ENCODE measurements at places on chromosomes 6 and 20.

DNA sequence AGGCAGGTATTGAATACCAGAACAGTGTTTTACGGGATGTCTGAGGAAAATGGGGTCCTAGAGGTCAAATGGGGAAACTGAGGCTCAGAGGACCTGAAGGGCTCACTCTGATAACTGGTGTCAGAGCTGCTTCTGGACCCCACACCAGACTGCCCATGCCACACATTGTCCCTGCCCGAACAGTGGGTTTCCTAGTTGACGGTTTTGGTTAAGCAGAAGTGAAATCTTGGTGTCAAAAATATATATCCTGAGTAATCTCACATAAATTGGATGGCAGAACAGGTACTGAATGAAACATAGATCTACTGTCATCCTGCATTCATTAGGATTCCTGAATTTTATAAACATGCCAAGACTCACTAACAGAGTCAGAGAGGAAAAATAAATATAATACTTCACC is 16.3 kb downstream of the NOX3 start:
- no peak for DNase-seq

- DNase-seq = no peak
Observed at GRCh38 chr6:17998003-17998402, 10.6 kb upstream of the KIF13A start.

DNA sequence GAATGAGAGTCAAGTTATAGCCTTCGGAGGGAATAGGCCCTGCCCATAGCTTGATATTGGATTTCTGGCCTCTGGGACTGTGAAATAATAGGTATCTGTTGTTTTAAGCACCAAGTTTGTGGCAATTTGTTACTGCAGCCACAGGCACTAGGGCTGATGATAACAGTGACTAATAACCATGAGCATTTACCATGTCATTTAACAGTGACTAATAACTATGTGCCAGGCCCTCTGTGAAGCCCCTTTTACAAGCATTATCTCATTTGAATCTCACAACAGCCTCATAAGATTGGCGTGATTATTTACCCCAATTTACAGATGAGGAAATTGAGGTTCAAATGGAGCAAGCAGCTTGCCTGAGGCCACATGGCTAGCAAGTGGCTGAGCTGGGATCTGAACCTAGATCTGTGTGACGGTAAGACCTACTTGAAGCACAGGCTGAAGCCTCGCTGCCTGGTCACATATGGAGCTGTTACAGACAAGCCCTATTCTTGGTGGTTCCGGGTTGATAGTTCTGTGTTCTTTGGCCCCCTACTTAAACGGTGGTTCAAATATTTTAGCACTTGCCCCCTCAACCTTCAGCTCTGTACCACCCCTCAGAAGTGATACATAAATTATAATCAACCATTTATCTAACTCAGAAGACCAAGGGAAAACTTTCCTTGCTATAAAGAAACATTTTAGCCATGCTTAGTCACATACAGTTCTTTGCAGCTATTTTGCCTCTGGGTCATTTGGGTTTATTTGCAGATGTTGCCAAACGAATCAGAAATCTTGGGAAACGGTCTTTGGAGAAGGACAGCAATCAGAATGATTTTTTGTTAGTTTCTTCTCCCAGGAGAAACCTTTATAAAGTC is 98.3 kb downstream of the ELOVL5 start:
- no peak for DNase-seq

DNA sequence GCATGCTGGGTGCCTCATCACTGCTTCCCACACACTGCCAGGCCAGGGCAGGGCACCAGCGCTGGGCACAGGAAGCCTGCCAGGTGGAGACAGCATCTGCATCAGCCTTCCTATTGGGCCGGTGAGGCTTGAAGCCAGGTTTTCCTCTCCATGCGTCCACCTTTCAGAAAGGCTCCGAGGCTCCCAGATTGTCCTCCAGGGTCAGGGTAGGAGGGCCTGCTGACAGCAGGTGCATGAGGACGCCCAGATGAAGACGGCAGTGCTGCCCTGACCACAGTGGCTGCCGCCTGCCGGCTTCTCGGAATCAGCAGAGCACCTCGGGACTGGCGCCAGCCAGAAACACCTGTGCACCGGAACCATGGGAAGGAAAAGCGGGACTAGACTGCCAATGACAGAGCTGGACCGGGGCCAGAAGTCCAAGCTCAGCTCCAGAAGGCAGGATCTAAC is 170.5 kb upstream of the CST7 start:
- DNase-seq = no peak

GRCh38 chr20:62736407-62737071 is 27.9 kb downstream of the NTSR1 start:
- DNase-seq = no peak

- no peak for DNase-seq
Observed at GRCh38 chr6:49543087-49543858, 7.2 kb upstream of the C6orf141 start.

DNA sequence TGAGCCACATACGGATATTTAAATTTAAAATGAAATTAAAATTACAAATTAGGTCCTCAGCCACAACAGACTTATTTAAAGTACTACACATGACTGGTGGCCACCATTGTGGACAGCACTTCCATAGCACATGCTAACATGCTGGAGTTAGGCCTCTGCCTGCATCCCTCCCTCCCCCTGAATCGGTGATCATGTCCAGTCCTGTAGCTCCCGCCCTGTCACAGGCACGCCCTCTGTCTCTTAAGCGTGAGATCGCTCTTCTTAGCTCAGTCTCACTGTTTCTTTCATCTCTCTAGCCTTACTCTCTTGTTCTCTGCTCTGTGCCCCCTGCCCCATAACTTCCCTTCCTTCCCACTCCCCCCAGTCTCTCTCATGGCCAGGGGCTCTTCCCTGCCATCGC is 28.9 kb downstream of the ELMO2 start:
- DNase-seq = no peak

DNA sequence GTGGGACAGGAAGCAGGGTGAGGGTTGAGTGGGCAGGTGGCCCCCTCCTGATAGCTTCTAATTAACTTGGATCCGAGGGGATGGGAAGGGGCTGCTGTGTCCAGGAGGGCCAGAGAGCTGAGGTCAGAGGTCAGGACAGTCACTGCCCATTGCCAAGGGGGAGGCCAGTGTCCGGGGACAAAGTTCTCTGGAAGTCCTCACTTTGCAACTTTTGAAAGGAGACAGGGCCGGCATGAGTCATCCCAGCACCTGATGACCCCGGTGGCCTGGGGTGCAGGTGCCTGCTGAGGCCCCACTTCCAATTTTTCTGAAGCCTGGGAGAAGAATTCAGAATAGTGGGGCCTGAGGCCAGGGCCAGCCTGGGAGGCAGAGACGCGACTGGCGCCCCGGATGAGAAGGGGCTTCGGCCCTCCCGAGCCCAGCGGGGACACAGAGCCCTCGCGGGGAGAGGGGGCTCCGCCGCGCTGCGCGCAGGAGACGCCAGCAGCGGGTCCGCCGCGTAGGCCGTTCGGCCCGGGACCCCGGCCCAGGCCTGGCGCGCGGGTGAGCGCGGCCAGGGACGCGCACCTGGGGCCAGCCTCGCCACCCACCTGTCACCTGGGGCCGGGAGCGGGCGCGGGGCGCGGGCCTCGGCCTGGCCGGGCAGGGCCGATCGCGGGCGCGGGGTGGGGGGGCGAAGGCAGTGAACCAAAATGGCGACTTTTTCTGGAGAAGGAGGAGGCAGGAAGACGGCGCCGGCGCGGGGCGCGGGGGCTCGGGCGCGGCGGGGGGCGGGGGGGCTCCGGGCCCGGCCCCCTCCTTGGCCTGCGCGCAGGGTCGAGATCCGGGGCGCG is 586 bp downstream of the ZNF512B start:
- DNase-seq = no peak

GRCh38 chr6:71908162-71908765 is 21.9 kb downstream of the RIMS1 start:
- DNase-seq = no peak

DNA sequence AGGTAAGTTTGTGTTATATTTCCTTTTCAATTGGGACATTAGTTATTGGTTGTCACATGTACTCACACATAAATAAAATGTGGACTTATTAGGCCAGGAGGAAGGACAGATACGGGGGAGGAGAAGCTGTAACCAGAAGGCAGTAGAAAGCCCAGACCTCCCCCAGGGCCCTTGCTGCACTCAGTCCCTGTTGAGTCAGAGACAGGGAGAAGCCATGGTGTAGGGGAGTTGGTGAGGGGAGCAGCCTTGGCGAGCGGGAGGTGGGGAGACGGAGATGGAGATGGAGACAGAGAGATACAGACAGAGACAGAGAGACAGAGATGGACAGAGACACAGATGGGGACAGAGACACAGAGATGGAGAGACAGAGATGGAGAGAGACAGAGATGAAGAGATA is 263.2 kb downstream of the DLL1 start:
- no peak for DNase-seq

GRCh38 chr20:61556673-61557072 is 304.6 kb downstream of the CDH4 start:
- no peak for DNase-seq

DNA sequence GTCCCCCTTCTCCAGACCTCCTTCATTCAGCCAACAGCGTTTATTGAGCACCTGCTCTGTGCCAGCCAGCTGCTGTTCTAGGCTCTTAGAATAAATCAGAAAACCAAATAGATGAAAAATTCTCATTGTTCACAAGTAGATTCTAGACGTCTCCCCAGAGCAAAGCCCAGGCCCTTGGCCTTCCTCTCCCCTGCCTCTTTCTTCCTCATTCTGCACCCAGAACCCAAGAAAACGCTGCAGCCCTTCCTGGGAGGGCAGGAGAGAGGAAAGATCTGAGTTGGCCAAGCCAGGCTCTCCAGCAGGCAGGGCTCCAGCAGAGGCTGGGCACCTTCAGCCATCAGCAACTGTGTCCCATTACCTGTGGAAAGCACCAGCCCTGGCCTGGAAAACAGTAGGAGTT is 12.0 kb upstream of the BPI start:
- DNase-seq = no peak

DNA sequence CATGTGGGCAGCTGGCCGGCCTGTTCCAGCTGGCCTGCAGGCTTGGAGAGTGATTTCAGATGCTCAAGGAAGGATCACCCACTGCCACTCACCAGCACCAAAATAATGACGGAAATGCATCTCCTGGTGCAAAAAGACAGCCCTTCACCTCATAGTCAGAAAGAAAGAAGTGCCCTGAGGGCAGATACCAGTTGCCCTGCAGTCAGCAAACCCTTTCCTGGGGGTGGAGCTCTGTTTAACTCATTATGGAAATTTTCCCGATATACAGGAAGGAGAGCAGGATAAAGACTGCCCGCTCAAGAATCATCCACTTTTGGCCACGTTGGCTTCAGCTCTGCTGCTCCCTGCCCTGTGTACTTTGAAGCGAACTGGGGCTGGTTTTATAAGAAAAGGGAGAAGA is 127.9 kb downstream of the GRM4 start:
- no peak for DNase-seq

GRCh38 chr6:166221040-166221439 is 53.4 kb upstream of the TBXT start:
- DNase-seq = no peak

DNA sequence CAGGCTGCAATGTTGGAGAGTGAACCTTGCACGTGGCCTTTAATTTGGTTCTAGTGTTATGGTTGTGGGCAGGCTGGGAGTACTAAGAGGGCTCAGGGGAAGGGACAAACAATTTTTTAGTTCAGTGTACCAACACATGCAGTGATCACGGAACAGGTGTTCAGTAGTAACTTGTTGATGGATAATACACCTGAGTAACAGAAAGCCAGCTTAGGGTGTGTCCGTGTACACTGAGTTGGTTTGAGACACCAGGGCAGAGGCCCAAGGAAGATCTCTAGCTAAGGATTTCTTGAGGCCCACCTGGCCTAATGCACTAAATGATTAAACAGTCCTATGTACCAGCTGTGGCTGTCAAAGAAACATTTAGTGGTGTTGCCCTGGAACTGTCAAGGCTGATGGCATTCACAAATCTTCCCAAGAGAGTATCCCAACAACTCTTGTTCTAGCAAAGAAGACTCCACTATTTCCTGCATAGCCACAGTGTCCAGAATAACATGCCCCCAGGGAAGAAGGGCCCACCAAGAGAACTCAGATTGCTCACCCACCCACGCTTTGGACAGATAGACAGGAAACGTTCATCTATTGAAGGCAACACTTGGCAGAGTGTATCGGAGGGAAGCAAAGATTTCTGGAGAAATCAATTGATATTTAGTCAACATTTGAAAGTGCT is 60.0 kb downstream of the CD83 start:
- no peak for DNase-seq

DNA sequence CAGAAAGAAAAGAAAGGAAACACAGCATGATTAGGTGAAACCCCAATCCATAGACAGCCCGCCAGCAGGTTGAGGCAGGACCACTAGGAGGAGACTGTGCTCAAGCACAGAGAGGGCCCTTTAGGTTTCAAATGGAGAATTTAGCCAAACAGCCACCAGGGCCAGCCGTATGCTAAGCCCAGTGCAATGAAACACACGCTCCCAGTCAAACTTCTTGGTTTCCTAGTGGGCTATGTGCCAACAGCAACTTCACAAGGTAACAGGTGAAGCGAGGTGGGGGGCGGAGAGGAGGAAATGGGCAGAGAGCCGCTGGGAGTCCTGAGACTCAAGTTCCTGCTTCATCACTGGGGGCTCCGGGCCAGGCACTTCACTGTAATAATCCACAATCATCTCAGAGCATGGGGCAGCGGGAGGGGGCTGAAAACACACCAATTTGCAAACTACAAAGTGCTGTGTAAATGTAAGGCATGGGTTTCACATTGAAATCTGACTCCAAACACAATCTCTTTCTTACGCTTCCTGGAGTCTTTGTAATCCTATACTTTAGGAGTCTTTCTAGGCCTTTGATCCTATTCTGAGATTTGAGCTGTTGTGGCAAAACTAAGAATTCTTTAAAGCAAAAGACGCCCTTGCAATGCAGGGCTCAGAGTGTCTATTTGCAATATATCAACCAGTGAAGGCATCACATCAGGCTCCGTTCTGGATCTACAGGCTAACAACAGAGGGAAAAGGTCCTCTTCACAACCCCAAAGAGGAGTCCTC is 117.3 kb downstream of the OPRM1 start:
- no peak for DNase-seq

- no peak for DNase-seq
Observed at GRCh38 chr6:142853244-142854180, 91.5 kb downstream of the HIVEP2 start.

- DNase-seq = no peak
Observed at GRCh38 chr6:66808771-66809170, 1101.7 kb upstream of the EYS start.

DNA sequence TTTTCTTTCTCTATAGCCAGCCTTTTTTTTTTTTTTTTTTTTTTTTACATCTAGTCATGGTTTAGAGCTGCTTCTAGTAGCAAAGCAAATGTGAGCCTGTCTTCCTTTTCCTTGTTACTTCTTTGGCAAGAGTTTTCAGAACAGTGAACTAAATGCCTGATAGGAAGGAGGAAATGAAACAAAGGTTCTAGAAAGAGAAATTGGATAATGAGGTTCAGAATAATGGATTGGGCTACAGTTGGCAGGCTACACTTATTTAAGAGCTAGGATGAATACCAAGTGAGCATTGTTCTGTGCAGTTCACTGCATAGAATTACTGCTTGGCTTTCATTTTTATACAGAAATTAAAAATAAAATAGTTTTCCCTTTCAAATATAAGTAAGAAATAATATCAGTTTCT is 78.6 kb downstream of the HIVEP1 start:
- no peak for DNase-seq

DNA sequence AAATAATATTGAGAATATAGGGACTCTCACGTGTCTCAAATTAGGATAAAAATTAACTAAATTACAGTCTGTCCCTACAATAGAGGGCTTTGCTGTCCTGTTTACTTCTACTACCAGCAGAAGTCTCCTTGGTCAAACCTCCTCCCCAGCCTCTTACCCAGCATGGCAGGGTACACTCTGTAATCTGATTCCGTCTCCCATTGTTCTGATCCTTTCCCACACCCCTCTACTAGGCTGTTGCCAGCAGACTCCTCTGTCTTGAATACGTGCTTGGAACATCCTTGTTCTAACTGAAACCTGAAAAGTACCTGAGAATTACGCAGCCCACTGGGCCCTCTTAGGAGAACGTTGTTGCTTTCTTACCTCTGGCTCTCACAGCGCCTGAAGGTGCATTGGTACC is 112.2 kb upstream of the PREP start:
- DNase-seq = no peak
